ENCODE measurements at places on chromosomes 6 and 20.

- DNase-seq = no peak
These were observed 251.4 kb upstream of the MANEA start for GRCh38 chr6:95325916-95326315.

DNA sequence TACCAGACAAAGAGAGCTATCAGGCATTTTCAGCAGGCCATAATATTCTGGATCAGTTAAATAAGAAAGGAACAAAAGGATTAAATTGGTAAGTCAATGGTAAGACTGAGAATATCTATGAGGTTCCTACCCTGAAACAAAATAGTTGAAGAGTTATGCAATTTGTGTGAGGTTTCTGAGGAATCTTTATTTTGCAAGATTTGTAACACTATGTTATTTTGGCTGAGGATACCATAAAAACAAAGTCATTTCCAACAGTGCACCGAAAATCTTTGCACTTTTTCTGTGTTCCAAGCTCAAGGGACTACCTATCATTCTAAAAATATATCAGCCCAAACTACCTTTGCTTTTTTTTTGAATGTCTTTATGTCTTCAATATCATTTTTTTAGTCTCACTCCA, 383.3 kb upstream of the CITED2 start:
- no peak for DNase-seq

DNA sequence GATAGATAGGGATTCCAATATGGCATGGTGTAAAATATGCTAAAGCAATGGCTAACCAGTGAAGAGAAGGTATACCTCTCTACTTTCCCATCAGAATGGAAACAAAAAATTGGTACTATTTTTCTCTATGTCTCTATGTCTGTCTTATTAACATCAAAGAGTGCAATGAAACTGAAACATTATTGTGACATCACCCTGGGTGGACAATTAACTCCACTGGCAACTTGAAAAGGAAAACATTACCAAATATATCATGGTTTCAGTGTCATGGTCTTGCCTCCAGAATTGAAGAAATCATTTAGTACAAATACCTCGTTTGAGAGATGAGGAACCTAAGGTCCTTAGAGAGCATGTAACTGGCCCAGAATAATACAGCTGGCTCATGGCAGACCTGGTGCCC, 1132.5 kb upstream of the MAP3K7 start:
- DNase-seq = no peak

GRCh38 chr6:15817100-15817499, 154.3 kb upstream of the DTNBP1 start:
- DNase-seq = no peak

- no peak for DNase-seq
These were observed 2.0 kb upstream of the TMEM181 start for GRCh38 chr6:158557927-158558326.

- no peak for DNase-seq
These were observed 708.2 kb downstream of the PRKN start for GRCh38 chr6:162019349-162019748.

Measured in left ventricle myocardium superior (tissue), 1 donor.